ENCODE measurements at places on chromosomes 1 and 21.

DNA sequence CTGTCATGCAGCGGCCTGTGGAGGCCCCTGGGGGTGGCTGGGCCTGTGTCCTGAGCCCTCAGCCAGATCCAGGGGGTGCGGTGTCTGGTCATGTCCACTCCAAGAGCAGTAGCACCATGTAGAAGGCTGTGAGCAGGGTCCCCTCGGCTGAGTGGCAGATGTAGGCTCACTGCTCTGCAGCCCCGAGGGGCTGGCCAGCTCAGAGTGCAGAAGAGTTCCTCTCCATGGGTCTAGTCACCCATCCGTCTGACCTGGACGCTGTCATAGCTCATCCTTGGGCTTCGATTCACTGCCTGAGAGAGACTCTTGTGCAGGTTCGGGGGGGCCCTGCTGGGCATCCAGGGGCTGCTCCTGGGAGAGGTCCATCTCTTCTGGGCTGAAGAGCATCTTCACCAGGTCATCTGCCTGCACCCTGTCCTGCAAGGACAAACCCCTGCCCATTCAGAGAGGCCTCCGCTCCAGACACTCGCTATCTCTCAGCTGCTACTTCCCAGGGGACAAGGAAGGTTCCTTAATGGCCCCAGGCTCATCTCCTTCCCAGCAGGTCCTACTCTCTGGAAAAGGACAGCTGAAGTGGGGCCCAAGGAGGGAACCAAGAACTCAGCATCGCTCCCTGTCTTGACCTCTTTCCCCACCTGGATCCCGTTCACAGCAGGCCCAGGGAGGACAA is 6.5 kb upstream of the CLDN19 start:
- DNase-seq: no peak

DNA sequence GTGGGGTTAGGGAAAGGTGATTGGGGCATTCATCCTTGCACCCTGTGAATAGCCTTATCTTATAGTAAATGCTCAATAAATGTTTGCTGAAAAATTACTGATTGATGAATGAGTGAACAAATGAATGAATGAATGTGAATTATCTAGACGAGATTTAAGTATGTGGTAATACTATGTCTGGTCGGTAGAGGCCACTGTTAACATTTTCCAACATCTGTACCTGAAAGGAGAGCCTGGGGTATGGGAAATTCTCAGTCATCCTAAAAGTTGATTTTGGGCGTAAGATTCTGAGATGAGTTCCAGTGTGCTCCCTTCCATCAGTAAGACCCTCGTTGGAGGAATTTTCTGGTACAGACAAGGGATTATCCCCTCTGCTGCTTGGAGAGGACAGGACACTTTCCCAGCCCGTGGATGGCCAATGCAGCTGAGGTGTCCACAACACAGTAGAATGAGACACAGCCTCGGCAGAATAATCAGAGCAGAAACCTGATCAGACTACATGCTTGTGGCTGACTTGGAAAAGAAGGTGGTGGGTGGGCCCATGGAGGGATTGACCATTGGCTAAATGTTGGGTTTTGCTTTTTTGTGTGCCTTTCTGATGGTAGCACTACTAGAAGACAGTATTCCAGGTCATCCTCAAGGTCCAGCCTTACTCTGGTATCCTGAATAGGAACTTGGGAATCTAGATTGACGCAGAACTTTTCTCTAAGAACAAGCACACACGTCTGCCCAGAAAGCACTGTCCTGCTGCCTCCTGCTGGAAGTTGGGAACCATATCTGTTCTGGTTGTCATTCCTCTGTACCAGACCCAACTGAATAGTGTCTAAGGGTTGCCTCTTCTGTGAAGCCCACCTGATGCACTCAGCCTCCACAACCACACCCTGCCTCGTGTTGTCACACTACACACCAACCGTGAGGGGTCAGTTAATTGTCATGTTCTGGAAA is 262.0 kb downstream of the TNR start:
- peak; percentile 1 for DNase-seq

DNA sequence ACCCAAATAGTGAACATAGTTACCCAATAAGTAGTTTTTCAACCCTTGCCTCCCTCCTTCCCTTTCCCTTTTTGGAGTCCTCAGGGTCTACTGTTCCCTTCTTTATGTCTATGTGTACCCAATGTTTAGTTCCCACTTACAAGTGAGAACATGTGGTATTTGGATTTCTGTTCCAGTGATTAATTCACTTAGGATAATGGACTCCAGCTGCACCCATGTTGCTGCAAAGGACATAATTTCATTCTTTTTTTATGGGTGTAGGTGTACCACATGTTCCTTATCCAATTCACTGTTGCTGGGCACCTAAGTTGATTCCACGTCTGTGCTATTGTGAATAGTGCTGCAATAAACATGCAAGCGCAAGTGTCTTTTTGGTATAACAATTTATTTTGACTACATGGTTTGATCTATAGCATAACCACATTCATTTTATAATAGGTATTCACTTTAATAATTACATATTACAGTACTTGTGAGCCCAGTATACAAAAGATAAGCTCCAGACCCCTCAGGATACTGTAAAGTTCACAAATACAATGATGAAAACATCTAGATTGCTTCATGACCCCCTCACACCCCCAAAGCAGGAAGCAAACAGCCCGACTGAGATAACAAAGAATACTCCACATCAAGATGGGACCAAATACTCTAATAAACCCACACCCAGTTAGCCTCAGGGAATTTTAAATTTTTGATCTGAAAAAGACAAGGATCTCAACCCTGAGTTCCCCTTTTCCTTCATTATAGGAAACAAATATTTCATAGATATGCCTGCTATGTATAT is 45.3 kb downstream of the PUM1 start:
- DNase-seq: no peak

DNA sequence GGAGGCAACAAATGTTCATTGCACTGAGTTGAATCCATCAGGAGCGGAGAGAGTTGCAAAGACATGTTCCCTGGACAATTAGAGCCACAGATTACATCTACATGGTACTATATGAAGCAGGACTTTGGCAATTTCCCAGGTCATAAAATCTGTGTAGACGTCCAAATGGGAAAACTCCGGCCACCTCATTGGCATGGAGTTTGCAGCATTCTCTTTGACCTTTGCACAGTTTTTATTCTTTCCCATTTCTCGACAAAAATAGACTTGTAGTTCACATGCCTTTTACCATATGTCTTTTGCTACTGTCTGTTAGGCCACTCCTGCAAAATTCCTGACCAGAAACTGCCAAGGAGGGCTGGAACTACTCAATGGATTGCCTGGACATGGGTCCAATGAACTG is 48.2 kb downstream of the UBE2T start:
- no peak for DNase-seq

DNA sequence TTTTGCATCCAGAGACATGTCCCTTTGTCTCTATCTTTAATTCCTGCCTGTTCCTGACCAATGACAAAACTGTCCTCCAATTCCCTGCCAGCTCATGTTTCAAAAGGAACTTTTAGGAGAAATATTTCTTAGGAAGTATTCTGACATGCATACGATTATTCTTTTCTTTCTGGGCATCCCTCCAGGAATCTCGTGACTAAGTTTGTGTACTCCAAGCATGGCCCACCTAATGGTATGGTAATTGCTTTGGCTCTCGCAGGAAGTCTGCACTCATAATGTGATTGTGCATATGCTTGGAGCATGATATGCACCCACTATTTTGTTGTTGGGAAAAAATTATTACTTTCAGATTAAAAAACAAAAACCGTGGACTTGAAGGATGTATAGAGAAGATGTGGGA is 256.4 kb downstream of the PRDM2 start:
- peak; percentile 61 for DNase-seq

DNA sequence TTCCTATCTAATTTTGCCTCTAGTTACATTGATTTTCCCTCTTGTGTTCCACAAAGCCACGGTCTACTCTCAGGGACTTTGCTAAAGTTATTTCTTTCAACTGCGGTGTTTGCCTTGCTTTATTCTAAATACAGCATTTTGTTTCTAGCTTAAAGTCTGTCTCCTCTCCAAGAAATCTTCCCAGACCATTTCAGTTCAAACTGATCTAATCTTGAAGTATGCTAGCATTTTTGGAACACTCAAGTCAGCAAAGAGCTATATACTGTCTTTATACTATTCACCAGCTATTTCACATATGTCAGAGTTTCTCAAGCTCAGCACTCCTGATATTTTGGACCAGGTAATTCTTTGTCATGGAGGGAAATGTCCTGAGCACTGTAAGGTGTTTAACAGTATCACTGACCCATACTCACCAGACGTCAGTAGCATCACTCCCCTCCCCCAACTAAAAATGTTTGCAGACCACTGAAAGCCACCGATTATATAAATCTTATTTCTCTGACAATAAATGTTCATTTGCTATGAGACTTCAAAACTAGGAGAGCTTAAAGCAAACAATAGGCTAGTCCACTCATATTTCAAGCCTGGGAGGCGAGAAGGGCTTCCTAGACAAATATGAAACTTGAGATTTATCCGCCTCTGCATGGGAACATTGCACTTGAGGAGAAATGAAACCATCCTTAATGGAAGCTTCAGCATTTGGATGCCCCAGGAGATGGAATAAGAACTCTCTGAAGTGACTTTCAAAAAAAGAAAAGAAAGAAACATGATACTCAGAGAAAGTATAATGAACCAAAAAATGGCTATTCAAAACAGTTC is 81.1 kb downstream of the KIAA0319L start:
- DNase-seq: no peak

DNA sequence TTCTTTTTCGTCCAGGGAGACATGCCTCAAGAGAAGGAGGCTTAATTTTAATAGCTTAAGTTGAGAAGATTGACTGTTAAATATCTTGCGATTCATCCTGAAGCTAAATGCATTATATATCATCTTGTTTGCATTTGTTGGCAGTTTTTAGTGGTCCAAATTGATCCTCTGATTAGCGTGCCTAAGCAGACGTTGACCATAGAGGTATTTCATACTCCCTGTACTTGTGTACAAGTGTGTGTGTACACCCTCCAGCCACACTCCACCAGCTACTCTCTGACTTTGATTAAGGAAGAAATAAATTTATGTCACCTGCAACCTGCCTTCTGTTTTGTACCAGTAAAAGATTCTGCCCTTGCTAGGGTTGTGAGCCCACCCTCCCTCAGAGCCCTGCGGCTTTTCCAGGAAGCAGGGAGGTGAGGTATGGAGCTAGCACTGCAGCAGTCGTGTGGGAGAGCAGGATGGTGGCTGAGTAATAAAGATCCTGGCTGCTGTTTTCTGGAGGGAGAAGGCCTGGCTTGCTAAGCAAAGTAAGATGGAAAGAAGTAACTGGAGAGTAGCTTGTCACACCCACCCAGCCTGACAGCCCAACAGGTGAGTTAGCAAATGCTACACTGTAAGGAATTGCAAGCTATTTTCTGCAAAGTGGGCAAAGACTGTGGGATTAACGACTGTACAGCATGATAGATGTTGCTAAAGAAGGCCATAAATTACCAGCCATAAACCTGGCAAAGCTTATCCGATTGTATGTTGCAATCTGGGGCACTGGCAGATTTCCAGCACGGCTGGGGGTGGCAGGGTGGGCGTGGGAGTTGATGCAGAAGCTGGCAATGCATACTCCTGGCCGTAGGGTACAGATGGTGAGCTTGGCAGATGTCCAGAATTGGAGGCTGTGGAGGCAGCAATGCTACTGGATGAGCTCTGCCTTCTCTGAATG is 170.2 kb downstream of the TNR start:
- DNase-seq: no peak

DNA sequence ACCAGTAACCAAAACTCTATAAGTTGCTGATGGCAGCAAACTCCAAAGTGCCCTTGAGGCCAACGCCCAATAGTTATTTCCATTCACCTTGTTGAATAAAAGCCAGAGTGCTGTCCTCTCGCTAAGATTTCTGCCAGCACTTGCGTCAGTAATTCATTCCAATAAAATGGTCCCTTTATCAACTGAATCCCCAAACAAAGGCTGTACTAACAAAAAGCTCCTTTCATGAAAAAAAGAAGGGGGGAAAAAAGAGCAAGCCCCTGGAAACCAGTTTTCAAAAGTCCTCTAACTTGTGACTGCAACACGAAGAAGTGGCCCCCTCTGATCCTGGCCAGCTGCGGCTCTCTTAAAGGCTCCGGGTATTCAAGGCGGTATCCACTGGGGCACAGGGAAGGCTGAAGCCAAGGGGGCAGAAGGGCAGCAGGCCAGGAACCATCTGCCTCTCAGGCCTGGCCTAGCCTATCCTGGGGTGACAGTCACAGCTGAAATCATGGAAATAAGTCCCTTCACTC is 55.8 kb upstream of the ZNF326 start:
- DNase-seq: no peak

- DNase-seq: no peak
Observed at GRCh38 chr1:82399093-82399492, 598.4 kb downstream of the ADGRL2 start.

- DNase-seq: no peak
Observed at GRCh38 chr1:165355139-165355976, 1.2 kb downstream of the LMX1A start.

DNA sequence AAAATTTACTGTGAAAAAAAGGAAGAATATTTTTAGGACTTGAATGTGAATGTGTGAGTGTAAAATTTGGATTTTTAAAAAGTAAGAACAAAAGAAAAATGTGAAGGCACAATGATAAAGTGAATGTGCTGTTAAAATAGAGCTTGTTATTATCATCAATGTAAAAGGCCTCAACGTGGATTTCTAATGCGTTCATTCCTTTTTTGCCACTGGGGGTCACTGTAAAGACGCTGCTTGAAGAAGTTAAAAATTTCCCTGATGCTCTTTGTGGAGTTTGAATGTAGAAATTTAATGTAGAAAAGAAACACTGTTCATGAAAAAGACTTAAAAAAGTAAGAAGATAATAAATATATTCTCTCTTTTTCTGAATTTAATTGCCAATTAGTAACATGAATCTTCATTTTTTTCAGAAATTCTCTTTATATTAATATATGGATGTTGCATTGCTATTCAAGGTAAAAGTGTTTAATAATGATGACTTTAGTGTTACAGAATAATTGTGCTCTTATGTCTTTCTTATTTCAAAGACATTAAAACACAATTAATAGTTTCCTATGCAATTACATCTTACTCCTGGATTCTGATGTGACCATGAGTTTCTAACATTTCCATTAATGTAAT is 161.5 kb downstream of the DNM3 start:
- DNase-seq: peak; percentile 43

DNA sequence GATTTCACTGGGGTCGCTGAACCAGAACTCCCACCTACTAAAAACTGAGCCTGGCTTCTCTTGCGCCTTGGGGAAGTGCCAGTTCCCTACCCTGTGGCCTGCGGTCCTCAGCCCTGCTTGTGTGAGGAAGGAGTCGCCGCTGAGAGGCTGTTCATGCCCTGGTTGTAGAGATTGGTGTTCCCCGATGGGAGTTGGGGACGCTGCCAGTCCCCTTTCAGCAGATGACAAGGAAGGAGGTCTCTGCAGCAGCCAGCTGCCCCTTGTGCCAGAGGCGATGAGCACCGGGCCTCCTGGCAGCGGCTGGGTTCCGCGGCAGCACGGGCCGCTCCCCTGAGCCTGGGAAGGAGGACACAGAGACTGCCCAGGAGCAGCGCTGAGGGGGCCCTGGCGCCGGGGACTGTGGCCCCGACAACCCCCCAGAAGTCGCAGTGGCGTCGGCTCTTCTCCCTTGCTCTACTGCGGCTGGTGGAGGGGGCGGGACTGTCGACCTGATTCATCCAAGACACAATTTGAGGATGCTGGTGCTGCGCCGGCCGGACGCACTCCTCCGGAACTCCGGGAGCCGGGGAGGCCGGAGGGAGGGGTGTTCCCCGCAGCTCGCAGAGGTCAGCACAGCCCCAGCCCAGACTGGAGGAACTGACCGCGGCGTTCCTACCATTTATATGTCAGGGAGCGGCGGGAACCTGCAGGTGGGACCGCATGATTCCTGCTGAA is 12.0 kb upstream of the ADORA3 start:
- no peak for DNase-seq
